Activated naive CD4-positive, alpha-beta T cell treated with anti-CD3 and anti-CD28 coated beads, Interleukin-2, amount 50 U/mL, for 72 hours (primary cell): ENCODE measurements at places on chromosomes 1 and 21.

GRCh38 chr1:65445837-65446236, 25.4 kb downstream of the LEPR start:
- DNase-seq, result no peak

- no peak for DNase-seq
Measured at GRCh38 chr1:33045814-33046213, 9.1 kb upstream of the AK2 start.

DNA sequence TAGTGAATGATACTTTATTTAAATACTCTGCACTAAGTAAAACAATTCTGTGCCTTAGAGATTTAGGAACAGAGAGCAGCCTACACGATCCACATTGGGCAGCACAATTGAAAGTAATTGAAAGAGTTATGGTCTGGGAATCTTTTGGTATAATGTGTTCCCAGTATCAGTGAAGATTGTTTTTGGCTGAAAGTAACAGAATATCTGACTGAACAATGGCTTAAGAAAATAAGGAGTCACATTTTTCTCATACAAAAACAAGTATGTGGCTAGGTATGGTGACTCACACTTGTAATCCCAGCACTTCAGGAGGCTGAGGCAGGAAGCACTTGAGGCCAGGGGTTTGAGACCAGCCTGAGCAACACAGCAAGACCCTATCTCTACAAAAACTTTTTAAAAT, 306.2 kb downstream of the NFIA start:
- DNase-seq, result no peak

- DNase-seq, result no peak
Measured at GRCh38 chr1:243946946-243947345, 96.9 kb upstream of the AKT3 start.

- no peak for DNase-seq
Measured at GRCh38 chr1:219201656-219202055, 28.0 kb downstream of the LYPLAL1 start.

GRCh38 chr1:39995973-39996393, 41.0 kb downstream of the MFSD2A start:
- no peak for DNase-seq
